ENCODE measurements at places on chromosomes 4 and X.

- no peak for DNase-seq
These were observed 81.9 kb upstream of the QRFPR start for GRCh38 chr4:121462660-121463261.

- DNase-seq = no peak
These were observed 134.9 kb downstream of the CORIN start for GRCh38 chr4:47703008-47703407.

GRCh38 chr4:91330555-91331137 lies 973.1 kb upstream of the GRID2 start:
- DNase-seq = no peak

DNA sequence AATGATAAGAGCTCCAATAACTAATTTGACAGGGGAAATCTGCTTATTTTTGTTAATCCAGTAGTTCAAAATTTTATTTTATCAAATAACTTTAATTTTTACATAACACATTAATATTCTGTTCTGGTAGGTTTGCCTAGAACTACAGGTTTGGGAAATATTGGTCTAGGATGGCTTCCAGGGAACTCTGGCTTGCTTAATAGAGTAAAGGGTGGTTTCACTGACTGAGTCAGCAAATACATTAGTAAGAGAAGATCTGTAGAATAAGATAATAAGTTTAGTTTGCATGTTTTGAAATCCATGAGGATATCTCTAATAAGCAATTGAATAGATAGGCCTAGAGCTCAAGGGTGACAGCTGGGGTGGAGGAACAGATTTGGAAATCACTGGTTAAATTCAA lies 500.7 kb downstream of the ZNF674 start:
- no peak for DNase-seq

DNA sequence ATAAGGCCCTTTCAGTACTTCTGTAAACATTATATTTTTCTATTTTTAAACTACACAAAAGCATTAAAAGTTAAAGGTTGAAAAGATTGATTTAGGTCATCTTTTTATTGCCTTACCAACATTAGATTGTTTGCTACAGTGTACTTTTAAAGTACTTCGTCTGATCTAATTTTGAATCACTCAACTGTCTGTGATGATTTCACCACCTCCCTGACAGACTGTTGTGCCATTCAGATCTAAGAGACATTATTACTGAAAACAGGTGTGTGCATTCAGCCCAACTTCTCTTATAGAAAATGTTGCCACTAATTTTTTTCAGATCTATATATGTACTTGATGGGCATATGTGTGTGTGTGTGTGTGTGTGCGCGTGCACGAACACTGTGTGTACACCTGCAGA lies 39.3 kb downstream of the GASK1B start:
- no peak for DNase-seq

DNA sequence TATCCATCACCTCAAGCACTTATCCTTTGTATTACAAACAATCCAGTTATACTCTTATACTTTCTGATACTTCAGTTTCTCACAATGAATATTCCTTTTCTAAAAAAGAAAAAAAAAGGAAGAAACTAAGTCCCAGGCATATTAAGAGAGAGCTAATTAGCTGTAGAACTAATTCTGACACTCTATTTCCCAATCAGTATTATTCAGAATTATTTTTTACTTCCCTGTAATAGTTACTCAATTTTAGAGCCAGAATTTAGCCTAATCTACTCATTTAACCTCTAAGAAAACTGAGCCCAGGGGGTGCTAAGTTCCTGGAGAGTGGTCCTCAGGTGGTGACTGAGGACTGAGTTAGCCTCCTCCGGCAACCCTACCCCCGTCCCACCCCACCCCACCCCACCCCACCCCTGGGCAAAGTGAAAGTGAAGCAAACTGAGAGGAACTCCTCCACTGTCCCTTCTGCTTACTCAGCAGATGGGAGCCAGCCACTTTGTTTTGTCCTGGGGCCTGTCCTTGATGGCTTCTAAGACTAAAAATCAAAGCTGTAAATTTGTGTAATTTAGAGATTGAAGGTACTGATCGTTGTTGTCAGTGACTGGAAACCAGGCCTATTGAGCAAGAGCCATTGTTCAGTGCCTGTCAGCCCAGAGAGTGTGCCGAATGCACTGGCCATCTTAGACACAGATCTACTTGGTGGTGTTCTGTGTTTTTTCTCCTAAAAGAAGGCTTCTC lies 162.1 kb downstream of the CBR4 start:
- DNase-seq = no peak

GRCh38 chr4:165059386-165059785 lies 5.7 kb downstream of the TRIM75 start:
- DNase-seq = no peak

DNA sequence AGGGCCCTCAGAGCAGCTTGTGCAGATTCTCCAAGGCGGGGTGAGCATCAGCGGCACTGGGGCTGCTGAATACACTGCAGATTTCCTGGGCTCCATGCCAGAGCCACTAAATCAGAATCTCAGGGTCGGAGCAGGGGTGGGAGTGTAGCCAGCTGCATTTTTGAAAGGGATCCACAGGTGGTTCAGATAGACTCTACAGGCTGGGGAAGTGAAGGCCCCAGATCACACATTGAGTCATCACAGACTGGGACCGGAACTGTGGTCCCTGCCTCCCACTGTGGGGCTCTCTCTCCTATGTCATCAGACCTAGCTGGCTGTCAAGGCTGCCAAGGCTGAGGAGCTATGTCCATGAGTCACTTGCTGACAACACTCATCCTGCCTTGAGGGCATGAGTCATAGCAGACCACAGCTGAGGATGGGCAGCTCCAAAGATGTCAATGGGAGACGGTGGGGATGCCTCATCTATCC lies 162.3 kb upstream of the MAMLD1 start:
- peak; percentile 11 for DNase-seq

Data from stimulated activated CD8-positive, alpha-beta memory T cell treated with anti-CD3 and anti-CD28 coated beads, Interleukin-12 subunit alpha, Interleukin-12 subunit beta, amount 100 ng/mL, for 1 hour (primary cell).